NCI-H1417 (cell line): ENCODE measurements at places on chromosomes 12 and 14.

GRCh38 chr12:117279606-117280005, 81.8 kb downstream of the NOS1 start:
- DNase-seq = peak; percentile 32

DNA sequence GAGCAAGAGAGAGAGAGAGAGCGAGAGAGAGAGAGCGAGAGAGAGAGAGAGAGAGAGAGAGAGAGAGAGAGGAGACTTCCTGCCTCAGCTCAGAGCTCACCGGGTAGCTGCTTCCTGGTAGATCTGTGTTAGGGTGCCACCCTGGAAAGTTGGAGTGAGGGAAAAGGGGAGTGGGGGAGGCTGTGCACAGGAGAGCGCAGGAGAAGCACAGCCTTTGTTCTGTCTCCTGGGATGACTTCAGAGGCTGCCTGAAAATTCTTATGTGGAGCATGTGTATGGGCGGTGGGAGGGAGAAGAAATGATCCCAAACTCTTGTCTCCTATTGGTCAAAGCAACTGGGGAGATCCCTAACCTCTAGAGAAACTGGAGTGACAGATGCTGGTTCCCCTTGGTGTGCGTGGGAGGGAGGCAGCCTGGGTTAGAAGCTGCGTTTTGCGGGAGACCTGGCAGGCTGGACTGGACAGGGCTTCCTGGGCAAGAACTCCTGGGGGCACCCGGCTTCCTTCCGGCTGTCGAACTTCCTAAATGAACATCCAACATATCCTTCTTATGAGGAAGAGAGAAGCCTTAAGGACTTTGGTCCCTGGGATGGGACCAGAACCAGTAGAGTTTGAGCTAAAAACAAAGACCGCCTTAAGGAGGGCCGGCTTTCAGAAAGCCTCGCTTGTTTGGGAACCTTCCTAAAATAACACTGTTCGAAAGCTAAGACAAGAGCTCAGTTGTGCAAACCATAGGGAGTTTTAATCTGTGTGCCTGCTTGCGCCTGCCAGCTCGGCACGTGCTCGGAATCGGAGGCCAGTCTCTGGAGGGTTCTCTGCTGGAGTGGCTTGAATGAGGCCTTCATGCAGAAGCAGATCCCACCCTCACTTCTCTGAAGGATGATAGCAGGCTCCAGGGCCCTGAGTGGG, 30.4 kb upstream of the BEGAIN start:
- DNase-seq = no peak

DNA sequence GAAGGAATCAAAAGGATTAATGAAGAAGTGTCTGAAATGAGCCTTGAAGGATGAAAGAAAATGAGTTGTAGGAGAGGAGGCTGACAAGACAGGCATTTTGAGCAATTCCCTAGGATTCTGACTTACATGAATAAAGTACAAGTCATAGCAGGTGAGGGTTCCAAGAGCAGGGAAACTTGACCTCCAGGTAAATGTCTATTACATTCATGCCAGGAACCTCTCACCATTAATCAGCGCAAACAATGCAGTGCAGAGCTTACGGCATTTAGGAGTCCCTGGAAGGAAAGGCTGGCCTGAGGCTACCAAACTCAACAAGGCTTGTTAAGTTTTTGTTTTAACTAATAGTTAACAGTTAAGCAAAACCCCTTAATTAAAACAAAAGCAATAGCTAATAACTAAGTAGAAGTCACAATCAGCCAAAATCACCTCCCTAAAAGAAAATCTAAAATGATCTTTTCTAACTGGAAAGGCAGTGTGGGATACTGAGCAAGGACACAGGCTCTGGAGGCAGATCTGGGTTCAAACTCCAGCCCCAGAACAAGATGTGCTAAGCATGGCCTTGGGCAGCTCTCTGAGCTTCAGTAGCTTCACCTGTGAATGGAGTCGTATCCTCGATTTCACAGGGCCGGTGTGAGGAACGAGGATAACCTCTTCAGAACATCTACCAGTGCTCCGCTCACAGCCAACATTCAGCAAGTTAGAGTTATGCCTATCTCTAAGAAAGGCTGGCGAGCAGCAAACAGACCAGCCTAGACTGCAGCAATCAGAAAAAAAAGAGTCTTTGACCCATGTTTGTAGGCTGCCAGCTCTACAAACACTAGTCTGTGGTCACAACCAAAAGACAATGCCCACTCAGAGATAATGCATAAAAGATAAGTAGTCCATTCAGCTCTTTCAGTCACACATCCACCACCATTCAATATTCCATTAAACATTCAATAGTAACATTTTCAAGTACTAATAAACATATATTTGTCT, 16.9 kb downstream of the PPTC7 start:
- DNase-seq = peak; percentile 51

DNA sequence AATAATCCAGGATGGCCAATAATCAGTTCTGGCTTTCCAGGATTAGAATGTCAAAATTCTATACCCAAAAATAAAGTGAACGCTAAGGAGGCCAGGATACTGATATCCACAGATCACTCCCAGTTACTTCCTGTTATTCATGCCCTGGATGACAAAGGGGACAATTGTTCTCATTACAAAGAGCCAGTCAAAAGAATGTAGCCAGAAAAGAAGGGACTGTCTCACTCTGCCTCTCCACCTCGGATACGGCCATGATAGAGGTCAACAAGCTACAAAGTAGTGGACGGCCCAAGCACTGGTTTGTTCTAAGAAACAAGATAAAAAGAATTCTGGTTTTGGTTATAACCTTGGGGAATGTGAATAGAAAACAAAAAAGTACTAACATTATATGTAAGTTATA, 116.1 kb upstream of the ATF7IP start:
- no peak for DNase-seq

GRCh38 chr14:51430633-51431032, 190.6 kb downstream of the TMX1 start:
- no peak for DNase-seq

GRCh38 chr14:98958048-98958631, 313.9 kb downstream of the BCL11B start:
- no peak for DNase-seq

DNA sequence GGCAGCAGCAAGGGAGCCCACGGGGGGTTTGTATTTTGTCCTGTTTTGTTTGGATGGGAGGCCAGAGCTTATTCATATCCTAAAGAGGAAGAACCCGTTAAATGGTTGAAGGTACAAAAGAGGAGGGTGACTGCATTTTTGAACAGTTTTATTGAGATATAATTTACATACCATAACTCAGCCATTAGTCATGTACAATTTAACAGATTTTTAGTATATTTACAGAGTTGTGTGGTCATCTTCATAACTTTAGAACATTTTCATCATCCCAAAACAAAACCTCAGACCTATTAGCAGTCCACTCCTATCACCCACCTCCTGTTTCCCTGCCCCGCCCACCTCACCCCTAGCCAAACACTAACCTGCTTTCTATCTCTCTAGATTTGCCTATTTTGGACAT, 12.6 kb downstream of the NRDE2 start:
- no peak for DNase-seq

DNA sequence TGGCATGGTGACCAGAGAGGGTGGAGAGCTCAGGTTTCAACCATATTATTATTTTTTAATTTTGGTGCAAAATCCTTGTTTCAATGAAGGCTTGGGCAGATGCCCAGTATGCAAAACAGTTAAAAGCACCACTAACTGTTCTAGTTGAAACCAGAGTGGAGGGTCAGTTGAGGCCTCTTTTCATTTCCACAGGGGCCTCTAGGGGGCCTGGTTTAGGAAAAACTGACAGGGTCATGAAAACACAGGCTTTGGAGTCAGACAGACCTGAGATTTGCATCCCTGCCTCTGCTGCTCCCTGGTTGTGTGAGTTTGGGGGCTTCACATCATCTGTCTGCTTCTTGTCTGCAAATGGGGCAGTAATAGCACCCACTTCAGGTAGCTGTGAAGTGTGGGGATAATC, 3.3 kb upstream of the RPH3A start:
- no peak for DNase-seq
